Gastrocnemius medialis (tissue), 4 donors: ENCODE measurements at places on chromosomes 5 and 9. TPM values are rescaled to one million over a fixed set of nuclear protein-coding genes. Genes with fewer than 3 reads are reported as not detected.

- no peak for DNase-seq
These were observed 126.3 kb downstream of the UNC13B start for GRCh38 chr9:35287987-35288632.

DNA sequence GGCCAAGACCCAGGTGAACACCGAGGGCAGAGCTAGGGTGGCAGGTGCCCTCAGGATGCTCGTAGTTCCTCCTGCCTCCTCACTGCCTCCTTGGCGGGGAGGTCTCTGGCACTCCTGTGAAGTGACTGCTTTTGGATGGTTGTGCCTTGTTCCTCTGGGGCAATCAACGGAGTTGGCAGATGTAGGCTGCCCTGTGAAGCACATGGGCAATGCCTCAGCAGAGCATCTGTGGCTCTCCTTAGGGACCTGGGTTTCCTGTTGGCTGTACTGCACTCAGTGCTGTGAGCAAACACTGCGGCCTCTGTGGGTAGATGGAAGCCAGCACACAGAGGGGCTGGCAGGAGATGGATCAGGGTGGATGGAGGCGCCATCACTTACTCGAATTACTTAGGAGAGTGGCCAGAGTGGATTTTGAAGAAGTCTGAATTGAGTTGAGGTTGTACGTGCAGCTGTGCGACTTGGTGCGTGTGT is 71.4 kb upstream of the COL5A1 start:
- DNase-seq = no peak

DNA sequence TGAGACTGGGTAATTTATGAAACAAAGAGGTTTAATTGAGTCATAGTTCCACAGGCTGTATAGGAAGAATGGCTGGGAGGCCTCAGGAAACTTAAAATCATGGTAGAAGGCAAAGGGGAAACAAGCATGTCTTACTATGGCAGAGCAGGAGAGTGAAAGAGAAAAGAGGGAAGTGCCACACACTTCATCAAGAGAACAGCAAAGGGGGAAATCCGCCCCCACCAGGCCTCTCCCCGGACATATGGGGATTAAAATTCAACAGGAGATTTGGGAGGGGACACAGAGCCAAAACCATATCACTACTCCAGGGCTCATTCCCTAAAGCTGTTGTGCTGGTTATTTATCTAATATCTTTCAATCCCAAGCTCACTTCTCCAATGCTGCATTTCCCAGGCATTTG is 50.2 kb upstream of the NR3C1 start:
- no peak for DNase-seq

- DNase-seq = no peak
These were observed 439.2 kb downstream of the NTRK2 start for GRCh38 chr9:85108746-85109145.

Gene PKD2L2
- 0.94 TPM for total RNA-seq

GRCh38 chr5:139659695-139660101 is 11.5 kb downstream of the CXXC5 start:
- DNase-seq = no peak

Gene ZNF879
- 7.0 TPM for total RNA-seq

Gene BARHL1
- not detected for total RNA-seq

DNA sequence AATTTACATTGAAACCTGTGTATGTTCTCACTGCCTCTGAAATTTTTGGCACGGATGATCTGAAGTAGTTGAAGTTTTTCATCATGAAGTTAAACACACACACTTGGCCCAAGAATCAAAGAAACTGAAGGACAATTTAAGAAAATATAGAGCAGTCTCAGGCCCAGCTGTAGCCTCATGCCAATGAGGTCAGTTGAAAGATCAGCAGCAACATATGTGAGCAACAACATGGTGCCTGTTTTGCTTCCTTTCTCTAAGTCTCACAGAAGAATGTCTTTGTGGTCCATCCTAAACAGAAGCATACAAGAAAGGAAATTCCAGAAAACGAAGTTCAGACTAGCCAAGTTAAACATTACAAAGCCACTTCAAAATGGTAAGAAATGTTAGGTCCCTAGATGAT is 1737.2 kb downstream of the MAT2B start:
- DNase-seq = no peak
